Activated CD4-positive, alpha-beta T cell treated with anti-CD3 and anti-CD28 coated beads, Interleukin-2, amount 50 U/mL, for 24 hours (primary cell): ENCODE measurements at places on chromosomes 16 and 17.

DNA sequence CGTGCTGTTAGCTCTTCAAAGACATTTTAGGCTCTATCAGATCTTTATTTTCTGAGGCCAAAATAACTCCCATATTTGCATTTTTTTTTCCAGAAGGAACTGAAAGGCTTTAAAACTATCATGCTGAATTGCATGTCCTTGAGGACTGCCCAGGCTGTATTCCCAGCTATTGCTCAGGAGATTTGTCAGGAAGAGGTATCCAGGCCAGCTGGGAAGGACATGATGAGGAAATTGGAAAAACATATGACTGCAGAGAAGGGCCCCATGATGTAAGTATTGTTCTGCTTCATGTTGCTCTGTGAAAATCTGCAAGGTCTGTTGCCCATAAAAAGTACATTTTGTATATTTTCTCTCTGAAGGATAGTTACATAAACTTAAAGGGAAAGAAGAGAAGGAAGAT lies 5.7 kb downstream of the CDC6 start:
- no peak for DNase-seq

DNA sequence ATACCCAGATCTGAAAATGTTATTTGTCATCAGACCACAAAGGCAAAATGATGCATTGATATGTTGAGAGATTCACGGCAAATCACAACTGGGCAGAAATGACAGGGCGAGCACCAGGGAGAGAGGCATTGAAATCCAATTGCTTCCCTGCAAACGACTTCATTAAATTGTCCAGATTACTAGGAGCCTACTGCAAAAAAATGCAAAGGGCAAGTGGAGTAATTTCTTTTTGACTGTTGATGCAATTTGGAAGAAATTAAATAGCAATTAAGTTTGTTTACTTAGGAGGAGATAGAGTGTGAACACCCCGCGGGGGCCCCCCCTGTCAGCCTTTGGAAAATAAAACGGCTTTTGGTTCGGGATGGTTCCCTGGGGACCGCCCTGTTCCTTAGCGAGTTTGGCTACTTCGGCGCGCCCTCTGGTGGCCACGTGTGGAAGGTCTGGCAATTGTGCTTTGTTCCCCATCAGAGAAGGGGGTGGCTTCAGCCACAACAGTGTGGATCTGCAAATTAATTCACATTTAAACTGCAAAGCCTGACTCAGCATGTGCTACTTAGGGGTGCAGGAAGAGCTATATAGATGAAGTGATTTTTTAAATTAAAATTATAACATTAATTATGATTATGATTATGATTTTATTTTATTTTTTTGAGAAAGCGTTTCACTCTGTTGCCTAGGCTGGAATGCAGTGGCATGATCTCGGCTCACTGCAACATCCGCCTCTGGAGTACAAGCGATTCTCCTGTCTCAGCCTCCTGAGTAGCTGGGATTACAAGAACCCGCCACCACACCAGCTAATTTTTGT lies 14.5 kb upstream of the TMC7 start:
- peak; percentile 71 for DNase-seq

DNA sequence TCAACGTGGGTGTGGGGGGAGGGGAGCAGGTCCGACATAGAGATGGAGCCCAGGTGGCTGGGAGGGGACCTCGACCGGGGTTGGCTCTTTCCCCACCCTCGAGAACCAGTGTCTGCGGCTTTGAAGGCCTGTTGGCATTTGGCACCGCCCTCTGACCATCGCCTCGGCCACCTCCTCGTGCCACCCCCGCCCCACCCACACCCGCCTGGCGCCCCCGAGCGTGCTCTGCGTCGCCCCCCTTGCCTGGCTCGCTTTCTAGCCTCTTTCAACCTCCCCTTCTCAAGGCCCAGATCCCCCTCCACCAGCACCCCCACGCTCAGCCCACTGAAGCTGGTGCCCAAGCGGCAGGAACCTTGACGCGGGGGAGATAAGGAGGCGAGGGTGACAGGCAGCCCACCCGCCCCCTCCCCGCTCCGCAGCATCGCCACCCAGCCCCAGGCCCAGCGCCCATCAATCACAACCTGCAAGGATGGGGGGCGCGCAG lies 619 bp downstream of the CACNB1 start:
- DNase-seq, result no peak

GRCh38 chr17:17605083-17605728 lies 13.7 kb upstream of the PEMT start:
- DNase-seq, result no peak

- DNase-seq, result no peak
These were observed 27.9 kb upstream of the DBNDD1 start for GRCh38 chr16:90046971-90047713.

DNA sequence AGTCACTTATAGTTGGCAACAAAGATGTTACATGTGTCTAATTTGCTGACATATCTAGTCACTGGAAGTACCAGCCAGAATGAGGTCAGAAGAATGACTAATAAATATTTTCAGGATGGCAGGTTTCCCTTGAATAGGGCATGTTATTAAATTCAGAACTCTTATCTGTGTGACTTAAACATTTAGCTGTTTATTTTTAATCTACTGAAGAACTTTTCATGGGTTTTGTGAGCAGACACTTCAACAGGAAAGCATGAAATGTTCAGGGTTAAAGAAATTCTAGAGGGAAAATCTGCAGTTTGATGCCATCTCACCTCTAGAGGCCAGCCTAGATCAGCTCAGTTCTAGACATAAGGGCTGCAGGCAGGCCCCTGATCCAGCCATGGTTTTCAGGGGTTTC lies 13.2 kb downstream of the JPT2 start:
- no peak for DNase-seq

DNA sequence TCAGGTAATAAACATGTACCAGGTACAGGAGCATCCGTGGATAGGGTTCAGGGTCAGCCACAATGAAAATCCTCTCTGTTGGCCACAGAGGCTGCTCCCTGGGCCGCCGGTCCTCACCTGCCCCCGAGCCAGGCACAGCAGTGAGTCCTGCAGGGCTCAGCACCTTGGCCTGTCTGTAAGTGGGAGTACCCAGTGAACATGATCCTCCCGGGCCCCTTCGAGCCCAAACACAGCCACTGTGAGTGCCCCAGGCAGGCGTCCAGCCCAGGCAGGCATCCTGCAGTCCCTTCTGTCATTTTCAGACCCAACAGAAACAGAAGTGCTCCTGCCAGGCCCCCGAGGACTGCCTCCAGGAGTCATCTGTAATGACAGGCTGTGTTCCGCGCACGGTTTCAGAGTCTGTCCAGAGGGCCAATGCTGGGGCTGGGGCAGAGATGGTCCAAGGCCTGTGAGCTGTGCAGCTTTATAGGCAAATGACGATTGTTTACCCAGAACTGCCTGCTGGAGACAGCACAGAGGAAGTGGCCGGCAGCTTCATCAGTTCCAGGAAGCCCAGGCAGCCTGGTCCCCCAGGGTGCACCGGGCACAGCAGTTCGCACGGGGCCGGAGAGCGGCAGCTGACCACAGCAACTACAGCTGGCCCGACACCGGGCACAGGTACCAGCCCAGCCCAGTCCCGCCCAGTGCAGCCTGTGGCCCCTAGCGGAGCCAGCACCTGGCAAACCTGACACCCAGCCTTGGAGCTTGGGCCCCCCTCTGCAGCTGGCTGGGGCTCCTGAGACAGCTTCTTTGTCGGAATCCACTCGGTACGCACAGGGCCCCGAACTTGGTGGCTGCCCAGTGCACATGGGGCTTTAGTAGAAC lies 13.2 kb downstream of the SLC7A5 start:
- DNase-seq, result no peak

- DNase-seq, result no peak
These were observed 14.9 kb downstream of the NAA60 start for GRCh38 chr16:3458278-3458851.

DNA sequence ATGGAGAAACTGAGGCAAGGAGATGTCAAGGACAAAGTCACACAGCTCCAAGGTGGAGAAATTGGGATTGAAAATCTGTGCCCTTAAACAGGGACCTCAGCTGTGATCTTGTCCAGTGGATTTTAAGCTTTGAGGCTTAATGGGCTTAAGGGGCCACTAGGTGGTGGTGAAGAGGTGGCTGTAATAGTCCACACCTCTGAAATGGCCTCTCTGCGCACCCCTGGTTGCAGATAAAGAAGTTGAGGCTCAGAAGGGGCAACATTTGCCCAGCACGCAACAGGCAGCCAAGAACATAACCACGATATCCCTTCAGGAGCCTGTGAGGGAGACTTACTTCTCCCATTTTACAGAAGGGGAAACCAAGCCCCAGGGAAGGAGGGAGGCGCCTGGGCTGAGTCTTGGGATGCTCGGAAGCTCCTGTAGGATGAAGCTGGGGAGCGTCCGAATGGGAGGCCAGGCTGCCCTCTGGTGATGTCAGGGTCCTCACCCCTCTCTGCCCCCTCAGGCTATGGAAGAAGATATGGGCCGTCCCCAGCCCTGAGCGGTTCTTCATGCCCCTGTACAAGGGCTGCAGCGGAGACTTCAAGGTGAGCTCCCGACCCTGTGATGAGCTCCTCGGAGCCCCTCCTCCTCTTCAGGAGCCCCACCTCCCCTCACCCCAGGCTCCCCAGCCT lies 43.7 kb downstream of the IL21R start:
- no peak for DNase-seq

GRCh38 chr16:12480286-12480685 lies 323.4 kb downstream of the CPPED1 start:
- no peak for DNase-seq

DNA sequence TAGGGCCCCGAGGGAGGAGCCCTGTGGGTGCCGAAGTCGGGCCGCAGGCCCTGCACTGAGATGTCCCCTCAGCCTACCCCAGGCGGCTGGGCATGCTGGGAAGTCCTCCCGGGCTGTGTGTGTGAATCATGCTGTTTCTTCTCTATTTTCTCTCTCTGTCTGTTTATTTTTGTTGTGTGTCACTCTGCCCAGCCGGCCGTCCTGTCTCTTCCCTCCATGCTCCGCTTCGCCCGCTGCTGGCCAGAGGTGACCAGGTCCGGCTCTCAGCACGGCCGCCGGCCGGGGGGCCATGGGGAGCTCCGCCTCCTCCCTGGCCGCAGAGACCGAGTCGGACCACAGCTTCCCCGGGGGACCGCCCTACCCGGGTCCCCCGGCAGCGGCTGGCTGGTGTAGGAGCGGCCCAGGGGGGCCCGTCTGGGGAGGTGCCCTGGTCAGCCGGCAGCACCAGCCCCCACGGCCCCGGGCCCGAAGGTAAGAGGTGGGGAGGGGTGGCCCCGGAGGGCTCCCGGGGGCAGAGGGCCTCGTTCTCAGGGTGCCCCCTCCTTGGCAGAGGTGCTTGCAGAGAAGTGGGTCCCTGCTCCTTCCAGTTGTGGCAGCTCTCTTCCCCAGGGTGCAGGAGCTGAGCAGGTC lies 12.5 kb downstream of the CAPN15 start:
- no peak for DNase-seq

DNA sequence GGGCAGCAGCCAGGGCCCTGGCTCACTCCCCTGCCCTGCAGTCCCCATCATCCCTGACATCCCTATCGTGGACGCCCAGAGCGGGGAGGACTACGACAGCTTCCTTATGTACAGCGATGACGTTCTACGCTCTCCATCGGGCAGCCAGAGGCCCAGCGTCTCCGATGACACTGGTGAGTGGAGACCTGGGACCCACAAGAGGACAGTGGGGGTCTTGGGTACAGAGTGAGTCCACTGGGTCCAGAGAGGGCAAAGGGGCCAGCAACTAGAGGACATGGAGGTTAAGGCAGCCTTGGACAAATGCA lies 12.6 kb downstream of the GALK1 start:
- DNase-seq, result no peak

GRCh38 chr16:50393858-50394802 lies 25.3 kb upstream of the BRD7 start:
- no peak for DNase-seq

GRCh38 chr17:66509926-66510325 lies 207.5 kb downstream of the PRKCA start:
- DNase-seq, result no peak

DNA sequence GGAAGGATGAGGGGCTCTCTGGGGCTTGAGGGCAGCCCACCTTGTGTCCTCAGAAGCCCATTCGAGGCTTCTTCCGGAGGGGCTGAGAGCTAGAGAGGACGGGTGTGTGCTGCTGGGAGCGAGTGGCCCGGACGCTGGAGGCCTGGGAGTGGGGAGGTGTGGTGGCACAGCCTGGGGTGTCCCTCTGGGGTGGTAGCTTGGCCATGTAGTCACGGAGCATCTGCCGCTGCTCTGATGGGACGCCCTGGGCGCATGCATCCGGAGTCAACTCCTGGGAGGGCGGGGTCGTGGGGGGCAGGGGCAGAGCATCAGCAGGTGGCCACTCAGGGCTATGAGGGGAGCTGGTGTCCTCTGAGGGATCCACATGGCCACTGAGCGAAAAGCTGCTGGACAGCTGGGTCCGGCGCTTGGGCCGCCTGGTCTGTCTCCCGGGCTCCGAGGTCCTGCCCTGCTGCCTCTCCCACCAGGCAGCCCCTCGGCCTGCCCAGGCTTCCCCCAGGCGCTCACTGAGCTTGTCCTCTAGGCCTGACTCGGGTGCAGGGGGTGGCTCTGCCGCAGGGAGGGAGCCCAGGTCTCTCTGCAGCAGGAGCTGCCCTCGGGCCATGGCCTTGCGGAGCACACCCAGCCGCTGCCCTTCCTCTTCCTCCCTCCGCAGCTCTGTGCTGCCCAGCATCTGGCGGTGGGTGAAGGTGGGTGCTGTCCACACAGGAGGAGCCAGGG lies 7.8 kb downstream of the TAF1C start:
- DNase-seq, result no peak

- DNase-seq, result no peak
These were observed 11.7 kb downstream of the SLC7A6OS start for GRCh38 chr16:68298907-68299561.

DNA sequence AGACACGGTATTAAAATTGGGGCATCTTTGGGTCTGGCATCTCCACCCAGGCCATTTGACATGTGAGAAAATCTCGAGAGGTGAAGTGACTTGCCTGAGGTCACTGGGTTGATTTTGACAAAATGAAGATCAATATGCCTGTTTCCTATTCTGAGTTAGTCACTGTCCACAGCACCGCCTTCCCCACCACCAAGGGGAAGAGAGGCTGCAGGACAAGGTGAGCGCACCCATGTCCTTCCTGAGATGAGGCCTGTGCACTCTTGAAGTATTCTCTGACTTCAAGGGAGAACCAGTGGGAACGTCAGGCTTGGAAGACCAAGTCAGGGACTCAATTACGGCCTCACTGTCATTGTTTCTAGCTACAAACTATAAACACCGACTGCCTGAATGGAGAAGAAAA lies 49.9 kb upstream of the WSB1 start:
- no peak for DNase-seq

GRCh38 chr17:63483038-63483437 lies 6.2 kb downstream of the ACE start:
- DNase-seq, result no peak

GRCh38 chr17:57962279-57963148 lies 7.3 kb upstream of the CUEDC1 start:
- no peak for DNase-seq

- no peak for DNase-seq
These were observed 23.7 kb downstream of the MOSMO start for GRCh38 chr16:22031483-22032083.

DNA sequence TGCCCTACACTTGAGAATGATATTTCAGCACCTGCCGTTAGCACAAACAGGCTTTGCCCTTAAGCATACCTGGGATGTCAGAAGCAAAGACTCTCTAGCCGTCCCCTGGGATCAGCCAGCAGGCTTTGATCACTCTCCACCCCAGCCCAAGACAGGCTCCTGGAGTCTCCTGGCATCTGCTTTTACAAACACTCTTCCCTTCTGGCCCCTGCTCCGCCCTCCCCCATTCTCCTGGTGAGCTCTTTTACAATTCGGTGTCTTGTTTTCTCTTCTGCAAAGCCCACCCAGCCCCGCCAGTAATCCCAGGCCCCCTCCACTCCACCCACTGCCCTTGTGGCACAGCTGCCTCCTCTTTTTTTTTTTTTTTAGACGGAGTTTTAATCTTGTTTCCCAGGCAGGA lies 50.4 kb downstream of the KATNIP start:
- no peak for DNase-seq

- peak; percentile 4 for DNase-seq
These were observed 339.8 kb upstream of the PSMD7 start for GRCh38 chr16:73956587-73957494.

- no peak for DNase-seq
These were observed 1.2 kb upstream of the EFNB3 start for GRCh38 chr17:7703584-7704479.
